ENCODE measurements at places on chromosomes 1 and 21. TPM values are rescaled to one million over a fixed set of nuclear protein-coding genes. Genes with fewer than 3 reads are reported as not detected.

GRCh38 chr21:41168391-41169257 is 664 bp downstream of the BACE2 start:
- no peaks in the 10 kb centered on the region for H3K27me3 ChIP-seq
- H3K4me1 ChIP-seq: no peaks in the 10 kb centered on the region
- DNase-seq: peak; percentile 60
- H3K4me3 ChIP-seq: peak overlapping the region; percentile 70
- H3K27ac ChIP-seq: peak overlapping the region; percentile 97
- H3K36me3 ChIP-seq: no peaks in the 10 kb centered on the region

DNA sequence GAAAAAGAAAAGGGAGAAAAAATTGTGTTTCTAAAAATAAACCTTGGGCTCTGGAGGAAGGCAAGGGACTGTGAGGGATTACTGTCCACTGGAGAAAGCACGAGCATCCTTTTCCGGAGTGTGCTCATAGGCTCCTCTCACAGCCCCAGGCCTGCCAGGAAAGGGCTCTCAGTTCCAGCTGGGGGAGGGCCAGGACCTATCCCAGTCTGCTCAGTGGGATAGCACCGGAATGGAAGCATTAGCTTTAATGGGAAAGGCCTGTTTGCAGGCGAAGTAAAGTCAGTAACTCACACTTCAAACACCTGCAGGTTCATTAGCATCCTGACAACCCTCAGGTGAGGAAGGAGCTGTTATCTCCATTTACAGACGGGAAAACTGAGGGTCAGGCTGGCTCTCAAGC is 113.9 kb upstream of the USP24 start:
- no peak overlapping the region for H3K4me3 ChIP-seq
- DNase-seq: no peak
- H3K27ac ChIP-seq: no peak overlapping the region
- no peaks in the 10 kb centered on the region for H3K36me3 ChIP-seq
- no peaks in the 10 kb centered on the region for H3K4me1 ChIP-seq

FYB2 gene
- total RNA-seq: 1.2 TPM

DAB1 gene
- total RNA-seq: 0.97 TPM

KCNJ15 gene
- 1.1 TPM for total RNA-seq

DNA sequence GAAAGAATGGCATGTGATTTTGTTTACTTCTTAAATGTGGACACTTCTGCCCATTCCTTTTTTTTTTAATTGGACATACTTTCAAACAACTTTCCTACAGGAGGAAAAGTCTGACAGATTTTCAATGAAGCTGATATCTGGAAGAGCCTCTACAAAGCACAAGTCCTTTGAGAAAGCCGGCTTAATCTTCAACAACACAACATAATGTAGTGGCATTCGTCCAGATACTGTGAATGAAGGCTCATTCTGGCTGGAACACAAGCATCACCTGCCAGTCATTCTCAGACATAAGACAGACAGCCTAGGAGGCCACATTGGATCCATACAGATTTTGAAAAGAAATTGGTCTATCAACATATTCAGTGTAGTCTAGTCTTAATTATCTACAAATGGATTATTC is 4.9 kb downstream of the OTUD7B start:
- peaks cover 20% of the 10 kb centered on the region for H3K4me1 ChIP-seq
- no peak overlapping the region for H3K4me3 ChIP-seq
- no peak for DNase-seq
- H3K36me3 ChIP-seq: no peaks in the 10 kb centered on the region
- H3K27me3 ChIP-seq: no peaks in the 10 kb centered on the region

DNA sequence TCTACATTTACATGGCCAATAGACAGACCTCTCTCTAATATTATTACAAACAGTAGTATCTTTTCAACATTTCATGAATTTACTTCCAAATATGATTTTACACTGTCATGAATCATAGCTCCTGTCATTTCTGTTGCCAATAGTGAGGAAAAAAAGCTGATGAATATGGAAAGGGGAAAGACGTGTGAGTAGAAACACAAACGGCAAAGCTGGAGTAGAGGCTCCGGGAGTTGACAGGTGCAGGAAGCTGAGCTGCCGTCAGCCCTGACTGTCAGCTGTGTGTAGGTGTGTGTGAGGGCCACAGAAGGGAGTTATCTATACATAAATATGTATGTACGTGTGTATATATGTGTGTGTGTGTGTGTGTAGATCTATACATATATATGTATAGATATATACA is 416.9 kb downstream of the ZP4 start:
- DNase-seq: no peak
- H3K27ac ChIP-seq: no peak overlapping the region
- H3K4me1 ChIP-seq: no peaks in the 10 kb centered on the region

- H3K27ac ChIP-seq: peak overlapping the region; percentile 92
- no peak overlapping the region for H3K4me3 ChIP-seq
- H3K4me1 ChIP-seq: peaks cover 9% of the 10 kb centered on the region
- no peaks in the 10 kb centered on the region for H3K36me3 ChIP-seq
- DNase-seq: no peak
These were observed 4.6 kb downstream of the IFFO2 start for GRCh38 chr1:18951818-18952391.
